ENCODE measurements at places on chromosomes 13 and 19.

DNA sequence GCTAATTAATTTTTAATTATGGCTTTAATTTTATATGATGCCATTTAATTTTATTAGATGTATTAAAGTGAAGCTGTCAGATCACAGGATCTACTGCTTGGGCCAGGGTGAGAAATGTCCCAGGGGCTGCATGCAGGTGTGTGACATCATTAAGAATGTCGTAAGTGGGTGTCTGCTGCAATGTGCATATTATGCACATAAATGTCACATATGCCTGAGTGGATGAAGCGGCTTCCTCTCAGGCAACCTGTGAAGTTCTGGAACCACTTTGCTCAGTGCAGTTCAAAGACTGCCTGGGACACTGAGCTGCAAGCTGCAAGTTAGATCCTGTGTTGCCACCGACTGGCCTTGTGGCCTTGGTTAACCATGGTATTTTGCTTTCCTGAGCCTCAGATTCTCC, 355.0 kb downstream of the UQCRFS1 start:
- no peak for ATAC-seq

- ATAC-seq, result peak; percentile 95
Measured at GRCh38 chr19:3434630-3435553, 45.4 kb downstream of the SMIM24 start.

DNA sequence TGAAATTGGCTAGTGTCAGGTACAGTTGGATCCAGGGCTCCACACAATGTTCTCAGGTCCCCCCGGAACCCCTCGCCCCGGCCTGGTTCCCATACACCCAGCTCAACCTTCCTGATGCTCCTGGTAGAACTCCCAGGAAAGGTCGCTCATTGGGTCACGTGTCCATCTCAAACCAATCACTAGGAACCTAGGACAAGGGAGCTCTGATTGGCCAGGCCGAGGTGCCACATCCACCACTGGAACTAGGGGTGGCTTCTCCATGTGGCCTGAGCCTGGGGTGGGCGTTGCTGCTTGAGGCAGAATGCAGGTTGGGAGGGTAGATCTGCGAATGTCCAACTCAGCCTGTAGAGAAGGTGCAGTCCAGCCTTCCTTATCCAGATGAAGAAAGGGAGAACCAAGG, 6.9 kb upstream of the MEF2B start:
- ATAC-seq, result no peak

DNA sequence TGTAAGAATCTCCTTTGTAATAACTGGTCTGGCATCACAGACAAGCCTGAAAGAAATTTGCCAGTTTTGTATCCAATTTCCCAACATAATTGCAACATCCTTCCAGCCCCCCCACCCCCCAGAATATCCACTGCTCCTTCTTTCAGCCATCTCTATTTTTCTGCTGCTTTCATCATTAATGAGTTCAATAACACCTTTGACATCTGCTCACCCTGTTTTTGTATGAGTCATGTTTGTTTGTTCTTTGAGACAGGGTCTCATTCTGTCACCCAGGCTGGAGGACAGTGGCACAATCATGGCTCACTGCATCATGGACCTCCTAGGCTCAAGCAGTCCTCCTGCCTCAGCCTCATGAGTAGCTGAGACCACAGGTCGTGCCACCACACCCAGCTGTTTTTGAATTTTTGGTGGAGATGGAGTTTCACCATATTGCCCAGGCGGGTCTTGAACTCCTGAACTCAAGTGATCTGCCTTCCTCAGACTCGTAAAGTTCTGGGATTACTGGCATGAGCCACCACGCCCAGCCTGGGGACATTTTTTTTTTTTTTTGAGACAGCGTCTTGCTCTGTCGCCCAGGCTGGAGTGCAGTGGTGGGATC, 7.0 kb upstream of the ZC3H4 start:
- ATAC-seq, result no peak

DNA sequence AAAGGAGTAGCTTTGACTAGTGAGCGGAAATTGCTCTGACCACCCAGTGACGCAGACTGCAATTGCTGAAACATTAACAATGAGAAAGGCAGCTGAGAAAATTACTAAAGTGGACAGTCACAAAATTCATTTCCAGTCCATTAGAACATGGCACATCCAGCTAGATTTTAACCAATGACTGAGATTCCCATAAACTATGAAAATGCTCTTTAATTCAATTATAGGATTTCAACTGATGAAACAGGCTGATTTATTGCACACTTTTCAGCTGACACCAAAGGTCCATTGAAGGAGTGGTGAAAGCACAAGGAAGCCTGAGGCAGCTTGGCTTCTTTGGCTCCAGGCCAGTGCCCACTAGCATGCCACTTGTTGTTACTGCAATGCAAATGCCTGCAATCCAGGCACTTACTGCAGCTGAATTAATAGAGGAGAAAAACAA, 933.4 kb downstream of the SLITRK6 start:
- ATAC-seq, result no peak

DNA sequence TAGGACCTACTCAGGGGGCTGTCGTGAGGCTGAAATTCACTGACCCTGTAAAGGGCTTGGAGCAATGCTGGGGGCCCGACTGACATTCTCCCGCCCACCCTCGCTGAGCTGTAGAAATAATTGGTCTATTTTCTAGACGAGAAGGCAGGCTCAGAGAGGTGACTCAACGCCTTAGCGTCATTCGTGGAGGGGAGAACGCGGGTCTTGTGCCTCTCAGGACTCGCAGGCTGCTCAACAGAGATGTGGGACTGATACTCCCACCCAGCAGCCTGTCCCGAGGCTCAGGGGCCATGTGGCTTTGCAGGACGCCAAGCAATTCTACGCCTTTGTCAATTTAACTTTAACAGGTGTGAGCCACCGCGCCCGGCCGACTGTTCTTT, 23.6 kb upstream of the ASPDH start:
- ATAC-seq, result no peak

GRCh38 chr13:30088312-30088855, 219.0 kb downstream of the KATNAL1 start:
- ATAC-seq, result no peak

- ATAC-seq, result peak; percentile 94
Measured at GRCh38 chr19:15672580-15673175, at the start of gene CYP4F12. Gene CYP4F12 (plus strand): TSS chr19:15673087. CDS start chr19:15673530, 443 bp downstream.

DNA sequence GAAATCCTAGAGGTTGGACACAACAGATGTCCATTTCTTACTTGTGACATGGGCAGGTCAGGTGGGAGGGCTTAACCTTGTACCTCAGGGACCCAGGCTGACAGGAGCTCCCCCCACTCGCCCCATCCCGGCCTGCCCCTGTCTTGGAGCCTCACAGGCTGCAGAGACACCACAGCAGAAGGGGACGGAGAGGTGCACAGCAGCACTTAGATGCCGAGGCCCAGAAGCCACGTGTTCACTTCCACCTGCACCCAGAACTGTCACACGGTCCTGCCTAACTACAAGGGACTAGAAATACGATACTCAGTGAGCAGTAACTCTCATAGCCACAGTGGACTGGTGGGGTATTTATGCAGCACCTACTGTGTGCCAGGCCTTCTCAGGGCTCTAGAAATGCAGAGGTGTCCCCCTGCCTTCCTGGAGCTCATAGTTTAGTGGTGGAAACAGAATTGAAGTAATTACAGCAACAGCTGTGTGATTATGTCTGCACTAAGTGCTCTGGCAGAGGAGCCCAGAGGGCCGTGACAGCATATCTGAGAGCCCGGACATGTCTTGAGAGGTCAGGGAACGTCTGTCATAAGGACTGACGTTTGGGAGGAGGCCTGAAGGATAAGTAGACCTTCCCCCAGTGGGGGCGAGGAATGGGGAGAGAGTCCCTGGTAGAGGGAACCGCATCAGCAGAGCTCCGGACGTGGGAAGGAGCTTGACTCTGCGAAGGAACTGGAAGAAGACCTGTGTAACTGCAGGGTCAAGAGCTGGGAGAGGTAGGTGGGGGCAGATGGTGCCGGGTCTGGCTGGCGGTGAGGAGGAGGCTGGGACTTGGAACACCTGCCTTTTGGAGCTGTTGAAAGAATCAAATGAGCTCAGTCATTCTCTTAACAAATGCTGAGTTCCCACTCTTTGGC, 130.0 kb downstream of the SIPA1L3 start:
- no peak for ATAC-seq

GRCh38 chr13:30504081-30504480, 38.3 kb upstream of the HMGB1 start:
- no peak for ATAC-seq

GRCh38 chr13:23999424-23999823, 102.1 kb upstream of the C1QTNF9B start:
- ATAC-seq, result no peak

GRCh38 chr19:5023128-5023571, 54.2 kb downstream of the KDM4B start:
- no peak for ATAC-seq

GRCh38 chr19:53882391-53883050, 524 bp downstream of the PRKCG start:
- ATAC-seq, result no peak

DNA sequence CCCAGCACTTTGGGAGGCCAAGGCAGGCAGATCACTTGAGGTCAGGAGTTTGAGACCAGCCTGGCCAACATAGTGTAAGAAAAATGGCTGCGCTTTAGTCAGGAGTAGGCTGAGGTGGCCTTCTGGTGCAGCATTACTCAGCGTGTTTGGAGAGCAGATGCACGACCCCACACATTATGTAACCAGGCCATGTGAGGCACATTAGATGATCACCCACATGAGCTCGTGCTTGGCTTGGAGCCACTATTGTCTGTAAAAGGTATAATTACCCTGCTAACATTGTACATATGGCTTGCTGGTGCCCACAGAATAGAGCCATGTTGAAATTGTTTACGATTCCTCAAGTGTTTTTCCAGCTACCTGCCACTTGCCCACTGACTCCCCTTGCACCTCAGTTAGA, 24.0 kb upstream of the SCEL start:
- no peak for ATAC-seq

DNA sequence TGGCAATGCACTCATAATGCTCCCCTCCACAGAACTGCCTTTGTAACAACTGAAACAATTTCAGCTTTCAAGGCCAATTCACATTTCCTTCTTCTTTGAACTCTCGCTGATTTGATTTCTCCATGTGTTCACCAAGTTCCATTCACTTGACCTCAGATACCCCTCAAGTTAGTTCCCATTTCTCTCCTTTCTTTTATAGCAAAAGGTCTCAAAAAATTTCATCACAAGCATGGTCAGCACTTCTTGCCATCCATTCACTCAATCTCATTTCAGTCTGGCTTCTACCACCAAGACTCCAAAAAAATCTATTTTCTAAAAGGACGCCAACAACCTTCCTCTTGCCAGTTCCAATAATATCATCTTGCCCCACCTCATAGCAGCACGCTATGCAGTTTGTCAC, 135.7 kb downstream of the DIAPH3 start:
- no peak for ATAC-seq

GRCh38 chr13:24495151-24495729, 17.3 kb downstream of the PARP4 start:
- ATAC-seq, result peak; percentile 86

DNA sequence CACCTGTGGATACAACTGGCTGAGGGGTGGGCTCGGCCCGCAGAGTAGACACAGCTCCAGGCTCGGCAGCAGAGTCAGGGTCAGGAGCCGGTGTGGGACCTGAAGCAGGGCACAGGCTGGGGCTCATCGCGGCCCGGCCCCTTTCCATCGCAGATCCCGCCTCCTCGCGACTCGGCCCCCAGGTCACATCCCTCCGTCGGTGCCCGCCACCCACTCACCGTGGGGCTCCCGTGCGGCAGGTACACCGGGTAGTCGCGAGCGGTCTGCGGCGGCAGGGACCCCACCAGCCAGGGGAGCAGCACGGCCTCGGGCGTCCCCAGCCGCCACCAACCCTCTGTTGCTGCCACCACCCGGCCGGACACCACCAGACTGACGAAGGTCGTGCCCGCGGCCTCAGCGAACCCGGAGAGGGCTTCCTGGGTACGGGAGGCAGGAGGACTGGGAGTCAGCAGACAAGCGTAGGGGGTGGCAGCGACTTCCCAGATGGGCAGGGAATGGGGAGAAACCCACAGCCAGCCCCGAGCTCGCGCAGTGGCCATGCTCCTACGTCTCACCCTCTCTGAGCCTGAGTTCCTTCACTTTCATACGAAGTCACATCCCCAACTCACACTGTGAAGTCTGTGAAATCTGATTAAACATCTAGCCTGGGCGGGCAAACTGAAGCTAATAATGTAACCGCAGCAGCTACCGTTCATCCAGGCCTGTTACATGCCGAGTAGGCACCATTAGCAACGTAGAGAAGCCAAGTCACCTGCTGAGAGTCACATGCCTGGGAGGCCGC, 3.7 kb downstream of the FUZ start:
- ATAC-seq, result peak; percentile 10

- ATAC-seq, result no peak
Measured at GRCh38 chr13:28558567-28558966, 63.6 kb upstream of the FLT1 start.

DNA sequence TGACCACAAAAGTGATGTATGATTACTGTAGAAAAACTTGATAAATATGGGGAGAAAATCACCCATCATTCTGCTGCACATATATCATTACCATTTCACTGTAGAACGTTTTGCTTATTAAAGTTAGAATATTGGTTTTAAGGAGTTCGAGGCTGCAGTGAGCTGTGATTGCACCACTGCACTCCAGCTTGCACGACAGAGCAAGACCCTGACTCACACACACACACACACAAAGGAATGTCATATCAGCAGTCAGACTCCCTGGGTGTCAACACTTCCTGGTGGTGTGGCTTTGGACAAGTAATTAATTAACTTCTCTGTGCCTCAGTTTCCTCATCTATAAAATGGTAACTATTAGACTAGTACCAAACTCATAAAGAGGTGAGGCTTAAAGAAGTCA, 11.3 kb upstream of the PNMA8A start:
- no peak for ATAC-seq

- peak; percentile 72 for ATAC-seq
Measured at GRCh38 chr19:10864538-10864899, 6.8 kb upstream of the CARM1 start.

DNA sequence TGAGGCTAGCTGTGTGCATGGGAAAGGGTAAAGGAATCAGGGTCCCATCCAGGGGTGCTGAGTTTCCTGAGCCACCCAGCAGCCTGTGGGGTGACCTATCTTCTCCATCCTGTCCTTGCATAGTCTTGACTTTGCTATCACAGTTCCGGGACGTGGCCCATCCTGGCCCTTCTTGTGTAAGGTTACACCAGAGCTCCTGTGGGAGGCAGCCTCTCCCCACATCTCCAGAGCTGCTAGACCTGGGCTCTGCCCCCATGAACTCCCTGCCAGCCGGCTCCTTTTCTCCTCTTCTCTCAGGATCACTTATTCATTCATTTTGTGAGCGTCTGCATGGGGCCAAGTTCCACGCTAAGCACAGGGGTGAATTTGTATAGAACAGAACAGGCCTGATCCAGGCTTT, 238.9 kb downstream of the TSHZ3 start:
- ATAC-seq, result no peak

GRCh38 chr13:35720290-35720689, 243.8 kb upstream of the MAB21L1 start:
- peak; percentile 85 for ATAC-seq

Measured in esophagus mucosa (tissue), 1 donor.